ENCODE measurements at places on chromosomes 12 and 14.

- no peak for DNase-seq
Observed at GRCh38 chr12:52248541-52249461, 15.8 kb downstream of the KRT7 start.

DNA sequence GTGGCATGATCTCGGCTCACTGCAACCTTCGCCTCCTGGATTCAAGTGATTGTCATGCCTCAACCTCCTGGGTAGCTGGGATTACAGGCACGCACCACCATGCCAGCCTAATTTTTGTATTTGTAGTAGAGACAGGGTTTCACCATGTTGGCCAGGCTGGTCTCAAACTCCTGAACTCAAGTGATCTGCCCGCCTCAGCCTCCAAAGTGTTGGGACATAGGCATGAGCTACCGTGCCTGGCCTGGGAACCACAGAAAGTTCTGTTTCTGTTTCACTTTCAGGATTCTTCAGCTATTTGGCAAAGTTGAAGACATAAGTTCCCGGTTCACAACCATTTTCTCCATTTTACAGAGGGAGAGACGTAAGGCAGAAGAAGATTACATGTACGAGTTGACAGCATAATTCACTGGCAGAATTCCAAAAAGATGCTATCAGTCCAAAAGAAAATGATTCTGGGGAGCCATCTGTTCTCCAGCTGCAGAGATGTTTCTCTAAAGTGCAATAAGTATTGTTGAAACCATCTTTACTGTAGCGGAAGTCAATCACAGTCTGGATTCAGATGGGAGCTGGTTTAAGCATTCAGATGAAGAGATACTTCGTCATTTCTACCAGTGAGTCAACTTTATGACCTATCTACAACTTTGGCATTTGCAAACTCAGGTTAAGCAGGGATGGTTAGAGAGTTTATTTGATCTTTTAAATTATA, 8.1 kb upstream of the RNF34 start:
- no peak for DNase-seq

DNA sequence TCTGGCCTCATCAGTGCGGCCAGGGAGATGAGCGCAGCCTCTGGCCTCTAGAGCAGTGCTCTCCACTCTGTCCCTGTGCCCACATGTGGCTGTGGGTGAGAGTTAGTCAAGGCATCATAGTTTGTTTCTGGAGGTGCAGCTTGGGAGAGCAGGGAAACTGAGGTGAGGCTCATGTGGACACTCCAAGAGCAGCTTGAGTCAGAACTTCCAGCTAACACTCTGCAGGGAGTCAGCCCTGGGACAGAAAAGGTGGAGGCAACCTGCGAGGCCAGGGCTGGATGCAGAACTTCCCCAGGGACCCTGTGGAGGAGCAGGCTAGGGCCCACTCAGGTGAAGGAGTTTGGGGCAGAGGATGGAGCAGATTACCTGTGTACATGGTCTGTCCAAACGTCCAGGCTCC, 10.8 kb downstream of the ISCA2 start:
- DNase-seq: no peak

- DNase-seq: no peak
Observed at GRCh38 chr12:1858456-1858855, 38.1 kb downstream of the LRTM2 start.

- no peak for DNase-seq
Observed at GRCh38 chr12:54411391-54412241, 7.5 kb downstream of the ITGA5 start.

- DNase-seq: no peak
Observed at GRCh38 chr12:9701380-9702154, 31.3 kb downstream of the CLECL1 start.

- no peak for DNase-seq
Observed at GRCh38 chr14:33551963-33552362, 398.9 kb downstream of the EGLN3 start.

DNA sequence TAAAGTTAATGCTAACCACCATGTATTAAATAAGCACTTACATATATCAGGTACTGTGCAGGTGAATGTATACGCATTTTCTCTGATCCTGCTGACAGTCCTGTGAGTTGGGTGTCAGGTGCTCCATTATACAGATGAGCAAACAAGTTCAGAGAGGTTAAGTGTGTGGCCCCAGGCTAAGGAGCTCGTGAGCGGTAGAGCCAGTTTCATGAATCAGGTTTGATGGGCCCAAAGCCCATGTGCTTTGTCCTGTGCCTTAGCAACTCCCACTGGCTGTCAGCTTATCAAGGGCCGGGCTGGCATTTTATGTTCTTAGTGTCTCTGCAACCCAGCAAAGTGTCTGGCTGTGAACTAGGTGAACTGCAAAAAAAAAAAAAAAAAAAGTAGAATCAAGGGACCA, 701.2 kb upstream of the TBX3 start:
- DNase-seq: no peak

Measured in esophagus squamous epithelium (tissue), 5 donors.